ENCODE measurements at places on chromosomes 6 and 20. TPM values are rescaled to one million over a fixed set of nuclear protein-coding genes. Genes with fewer than 3 reads are reported as not detected.

GRCh38 chr6:2793534-2794151 is 28.4 kb downstream of the WRNIP1 start:
- peak; percentile 65 for DNase-seq

GRCh38 chr6:27592481-27593199 is 119.7 kb upstream of the ZNF184 start:
- DNase-seq: no peak

GRCh38 chr6:14467591-14467990 is 350.0 kb downstream of the CD83 start:
- DNase-seq: no peak

DNA sequence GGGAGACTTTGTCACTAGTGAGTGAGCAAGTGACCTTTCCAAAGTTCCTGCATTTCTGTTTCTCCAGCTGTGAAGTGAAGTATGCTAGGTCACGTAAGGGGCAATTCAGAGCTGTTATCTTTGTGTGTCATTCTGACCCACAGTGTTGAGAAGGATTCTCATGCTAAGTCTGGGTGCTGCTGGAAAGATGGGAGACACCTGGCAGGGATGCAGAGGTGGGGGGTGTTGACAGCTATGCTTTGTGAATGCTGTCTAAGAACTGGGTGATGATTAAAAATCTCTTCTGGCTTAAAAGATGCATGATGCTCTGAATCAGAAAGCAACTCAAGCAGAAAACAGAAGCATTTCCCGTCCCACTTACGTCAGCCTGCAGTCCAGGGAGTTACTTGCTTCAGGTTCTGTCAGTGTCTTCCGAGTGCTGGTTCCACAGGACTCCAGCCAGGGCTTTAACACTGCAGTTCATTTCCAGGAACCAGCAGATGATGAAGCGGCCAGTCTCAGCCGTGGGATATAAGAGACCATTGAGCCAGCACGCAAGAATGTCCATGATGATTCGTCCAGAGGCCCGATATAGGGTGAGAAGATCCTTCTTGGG is 30.9 kb upstream of the ASXL1 start:
- no peak for DNase-seq

- DNase-seq: no peak
Measured at GRCh38 chr6:168247443-168248147, 72.0 kb downstream of the DACT2 start.

- DNase-seq: peak; percentile 95
Measured at GRCh38 chr6:152380993-152381898, 255.9 kb downstream of the SYNE1 start.

DNA sequence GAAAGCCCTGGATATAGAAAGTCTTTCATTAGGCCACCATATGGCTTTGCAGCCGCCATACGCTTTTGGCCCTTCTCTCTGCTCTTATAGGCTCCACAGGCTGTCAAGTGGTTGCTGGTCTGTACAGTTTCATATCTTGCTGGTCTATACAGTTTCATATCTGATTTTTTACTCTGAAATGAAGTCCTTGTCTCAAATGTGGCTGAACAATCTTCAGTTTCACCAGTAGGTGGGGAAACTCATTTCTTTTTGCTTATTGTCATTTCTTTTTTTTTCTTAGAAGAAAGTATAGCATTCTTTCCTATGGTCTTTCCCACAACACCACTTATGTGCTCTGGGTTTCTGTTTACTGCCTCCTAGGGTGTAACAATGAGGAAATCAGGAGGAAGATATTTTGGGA is 771.4 kb upstream of the MMS22L start:
- DNase-seq: no peak

DNA sequence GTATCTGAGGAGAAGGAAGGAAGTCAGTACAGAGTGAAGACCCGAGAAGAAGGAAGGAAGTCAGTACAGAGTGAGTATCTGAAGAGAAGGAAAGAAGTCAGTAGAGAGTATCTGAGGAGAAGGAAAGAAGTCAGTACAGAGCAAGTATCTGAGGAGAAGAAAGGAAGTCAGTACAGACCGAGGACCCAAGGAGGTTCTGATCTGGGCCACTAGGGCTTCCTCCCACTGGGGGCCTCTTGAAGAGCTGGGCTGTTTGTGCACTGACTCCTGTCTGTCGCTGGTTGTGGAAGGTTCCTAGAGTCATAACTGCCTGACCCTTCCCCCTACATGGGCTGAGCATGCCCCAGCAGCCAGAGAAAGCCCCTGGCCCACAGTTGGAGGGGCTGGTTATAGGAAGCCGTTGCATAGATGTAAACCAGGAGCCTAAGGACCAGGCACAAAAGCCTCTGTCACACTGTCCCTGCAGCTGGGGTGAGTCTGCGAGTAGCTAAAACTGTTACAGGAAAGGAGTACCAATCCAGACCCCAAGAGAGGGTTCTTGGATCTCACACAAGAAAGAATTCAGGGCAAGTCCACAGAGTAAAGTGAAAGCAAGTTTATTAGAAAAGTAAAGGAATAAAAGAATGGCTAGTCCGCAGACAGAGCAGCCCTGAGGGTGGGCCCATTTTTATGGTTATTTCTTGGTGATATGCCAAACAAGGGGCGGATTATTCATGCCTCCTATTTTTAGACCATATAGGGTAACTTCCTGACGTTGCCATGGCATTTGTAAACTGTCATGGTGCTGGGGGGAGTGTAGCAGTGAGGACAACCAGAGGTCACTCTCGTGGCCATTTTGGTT is 395.9 kb downstream of the PREX1 start:
- DNase-seq: no peak

- no peak for DNase-seq
Measured at GRCh38 chr6:41836660-41837052, 49.2 kb downstream of the TOMM6 start.

HLA-G gene
- polyA plus RNA-seq: not detected

TMEM200A gene
- 5.3 TPM for polyA plus RNA-seq

- DNase-seq: no peak
Measured at GRCh38 chr6:72620871-72621290, 983 bp upstream of the KCNQ5 start.

GRCh38 chr6:19873031-19873430 is 35.9 kb downstream of the ID4 start:
- no peak for DNase-seq

DNA sequence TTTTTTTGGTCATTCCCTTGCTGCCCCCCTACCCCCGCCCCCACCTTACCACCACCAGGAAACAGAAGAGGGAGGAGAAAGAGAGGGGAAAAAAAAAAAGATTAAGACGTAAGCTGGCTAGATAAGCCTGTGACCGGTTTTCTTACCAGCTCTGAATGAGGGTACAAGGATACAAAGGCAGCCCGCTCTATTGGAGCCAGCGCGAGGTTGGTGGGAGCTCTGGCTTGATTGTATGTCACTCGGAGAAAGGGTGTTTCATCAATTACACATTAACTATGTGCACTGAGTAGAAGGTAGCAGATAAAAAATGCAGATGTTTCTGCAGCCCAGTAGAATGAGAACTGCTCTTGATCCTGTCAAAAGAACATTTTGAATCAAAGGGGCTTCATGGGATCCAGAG is 28.6 kb upstream of the OLIG3 start:
- no peak for DNase-seq

GRCh38 chr6:20571261-20571660 is 37.0 kb downstream of the CDKAL1 start:
- no peak for DNase-seq

DNA sequence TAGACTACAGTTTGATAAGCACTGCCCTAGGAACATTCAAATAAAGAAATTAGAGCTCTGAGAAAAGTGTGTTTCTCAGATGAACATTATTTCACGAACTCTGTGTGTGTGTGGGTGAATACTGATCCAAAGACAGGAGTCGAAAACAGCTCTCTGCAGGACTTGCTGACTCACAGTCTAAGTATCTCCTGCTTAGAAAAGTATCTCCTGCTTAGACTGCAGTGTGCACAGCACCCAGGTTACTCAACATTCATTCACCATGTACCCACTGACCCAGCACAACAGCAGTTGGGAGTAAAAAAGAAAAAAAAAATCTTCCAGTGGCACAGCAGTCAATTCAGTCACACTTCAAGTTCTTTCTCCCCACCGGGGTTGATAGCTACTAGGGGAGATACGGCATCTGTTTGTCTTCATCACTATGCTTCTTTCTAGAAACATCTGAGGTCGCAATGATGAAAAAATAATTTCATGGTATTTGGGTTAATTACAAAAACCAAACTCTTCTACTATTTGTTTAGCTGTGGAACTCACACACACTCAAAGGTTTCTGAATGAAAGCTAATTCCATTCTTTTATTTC is 48.0 kb downstream of the GCLC start:
- no peak for DNase-seq

DNA sequence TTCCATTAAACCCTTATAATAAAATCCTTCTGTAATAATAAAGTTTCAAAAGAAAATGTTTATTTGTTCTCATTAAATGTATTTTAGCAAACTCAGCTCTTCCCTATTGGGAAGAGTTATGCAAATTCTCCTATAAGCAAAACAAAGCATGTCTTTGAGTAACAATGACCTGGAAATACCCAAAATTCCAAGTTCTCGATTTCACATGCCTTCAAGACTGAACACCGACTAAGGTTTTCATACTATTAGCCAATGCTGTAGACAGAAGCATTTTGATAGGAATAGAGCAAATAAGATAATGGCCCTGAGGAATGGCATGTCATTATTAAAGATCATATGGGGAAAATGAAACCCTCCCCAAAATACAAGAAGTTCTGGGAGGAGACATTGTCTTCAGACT is 3.8 kb downstream of the IL17A start:
- DNase-seq: no peak

LINC00237 gene
- not detected for polyA plus RNA-seq

- no peak for DNase-seq
Measured at GRCh38 chr6:139028215-139028657, 309 bp upstream of the ABRACL start.

- no peak for DNase-seq
Measured at GRCh38 chr20:13325033-13325432, 104.0 kb downstream of the ISM1 start.

DNA sequence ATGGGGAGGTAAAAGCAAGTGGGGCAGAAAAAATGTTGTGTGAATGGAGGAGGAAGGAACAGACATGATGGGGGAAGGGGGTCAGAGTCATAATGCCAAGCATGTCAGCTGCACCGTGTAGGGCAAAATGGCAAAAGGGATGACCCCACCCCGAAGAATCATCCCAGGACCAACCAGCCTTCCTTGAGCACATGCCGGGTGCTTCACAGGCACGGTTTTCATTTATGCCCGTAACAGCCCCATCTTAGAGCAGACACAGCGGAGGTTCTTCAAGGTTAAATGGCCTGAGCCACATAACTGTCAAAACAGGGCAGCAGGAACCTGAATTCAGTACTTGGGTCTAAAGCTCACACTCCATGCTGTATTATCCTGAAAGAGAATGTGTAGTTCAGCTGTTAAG is 322.2 kb downstream of the ZFAND3 start:
- no peak for DNase-seq

RAET1E gene
- not detected for polyA plus RNA-seq

GRCh38 chr20:17888044-17888443 is 80.5 kb downstream of the SNX5 start:
- DNase-seq: peak; percentile 44

RIPOR3 gene
- polyA plus RNA-seq: 4.8 TPM

PRRT1 gene
- 1.8 TPM for polyA plus RNA-seq

DDO gene
- polyA plus RNA-seq: 2.4 TPM

MUC22 gene
- not detected for polyA plus RNA-seq

DUSP15 gene
- not detected for polyA plus RNA-seq

SCGN gene
- 8.8 TPM for polyA plus RNA-seq

DNA sequence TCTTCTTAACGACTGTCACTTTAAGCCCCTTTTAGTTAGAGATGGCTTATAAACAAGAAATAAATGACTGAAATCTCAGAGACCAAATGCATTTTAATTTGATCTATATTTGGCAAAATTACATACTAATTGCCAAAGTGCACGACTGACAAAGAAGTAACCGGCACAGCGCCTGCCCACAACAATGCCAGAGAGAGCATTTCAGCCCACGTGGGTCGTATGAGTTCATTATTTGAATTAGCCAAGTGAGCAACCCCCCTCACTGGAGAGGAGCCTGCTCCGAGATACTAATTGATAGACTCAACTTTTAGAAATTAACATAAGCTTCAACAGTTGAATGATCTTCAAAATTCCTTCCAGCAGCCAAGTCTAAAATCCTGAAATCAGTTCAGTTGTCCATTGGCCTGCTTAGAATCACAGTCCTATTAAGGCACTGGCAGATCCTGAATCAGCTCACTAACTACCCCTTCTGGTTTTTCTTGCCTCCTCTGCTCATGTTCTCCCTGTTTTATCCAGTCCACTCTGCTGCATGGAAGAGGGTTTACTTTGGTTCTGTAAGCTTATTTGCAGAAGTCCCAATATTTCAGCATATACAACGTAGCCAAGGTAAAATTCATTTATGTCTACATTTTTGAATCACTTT is 519.1 kb upstream of the AGPAT4 start:
- DNase-seq: no peak

BPIFB4 gene
- not detected for polyA plus RNA-seq
